Right lung (tissue), 10 donors: ENCODE measurements at places on chromosomes 13 and 19.

- DNase-seq, result no peak
Observed at GRCh38 chr13:95552539-95553441, at the start of gene CLDN10. TSS of gene CLDN10 (plus strand) at chr13:95552720. CDS start at chr13:95552754, 34 bp downstream.

- no peak for DNase-seq
Observed at GRCh38 chr13:79346300-79346914, 59.6 kb downstream of the RBM26 start.

- DNase-seq, result no peak
Observed at GRCh38 chr13:25943081-25943480, 108.7 kb downstream of the SHISA2 start.

- DNase-seq, result no peak
Observed at GRCh38 chr13:36212789-36213188, 1.6 kb downstream of the SOHLH2 start.
